ENCODE measurements at places on chromosomes 1 and 21. TPM values are rescaled to one million over a fixed set of nuclear protein-coding genes. Genes with fewer than 3 reads are reported as not detected.

GRCh38 chr21:31409831-31410487 lies 65.9 kb upstream of the TIAM1 start:
- H3K4me3 ChIP-seq = no peak overlapping the region
- DNase-seq = no peak
- H3K27me3 ChIP-seq = no peaks in the 10 kb centered on the region
- H3K4me1 ChIP-seq = peaks cover 1% of the 10 kb centered on the region
- peaks cover 1% of the 10 kb centered on the region for H3K36me3 ChIP-seq

- H3K4me1 ChIP-seq = no peaks in the 10 kb centered on the region
- H3K27me3 ChIP-seq = no peaks in the 10 kb centered on the region
- DNase-seq = no peak
- no peak overlapping the region for H3K27ac ChIP-seq
- H3K4me3 ChIP-seq = no peak overlapping the region
Observed at GRCh38 chr21:40254540-40255465, 387.6 kb downstream of the PCP4 start.

GRCh38 chr1:232378266-232379062 lies 251.5 kb downstream of the SIPA1L2 start:
- H3K4me3 ChIP-seq = no peak overlapping the region
- H3K4me1 ChIP-seq = no peaks in the 10 kb centered on the region
- no peak for DNase-seq
- H3K27ac ChIP-seq = no peak overlapping the region

DNA sequence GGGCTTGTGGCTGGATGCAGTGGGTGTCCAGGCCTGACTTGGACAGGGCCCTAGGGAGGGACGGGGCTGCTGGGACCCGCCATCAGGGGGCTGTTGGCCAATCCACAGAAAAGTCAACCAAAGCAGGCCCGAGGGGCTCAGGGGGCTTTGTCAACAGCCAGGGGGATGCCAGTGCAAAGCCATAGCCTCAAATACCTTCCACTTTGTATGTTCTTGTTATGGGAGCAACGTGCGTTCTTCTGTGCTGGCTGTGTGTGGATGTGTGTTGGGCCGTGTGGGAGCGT lies 35.4 kb upstream of the ARF1 start:
- H3K27me3 ChIP-seq = peaks cover 47% of the 10 kb centered on the region
- no peaks in the 10 kb centered on the region for H3K36me3 ChIP-seq
- H3K4me1 ChIP-seq = no peaks in the 10 kb centered on the region
- H3K27ac ChIP-seq = no peak overlapping the region
- DNase-seq = no peak
- no peak overlapping the region for H3K4me3 ChIP-seq

DNA sequence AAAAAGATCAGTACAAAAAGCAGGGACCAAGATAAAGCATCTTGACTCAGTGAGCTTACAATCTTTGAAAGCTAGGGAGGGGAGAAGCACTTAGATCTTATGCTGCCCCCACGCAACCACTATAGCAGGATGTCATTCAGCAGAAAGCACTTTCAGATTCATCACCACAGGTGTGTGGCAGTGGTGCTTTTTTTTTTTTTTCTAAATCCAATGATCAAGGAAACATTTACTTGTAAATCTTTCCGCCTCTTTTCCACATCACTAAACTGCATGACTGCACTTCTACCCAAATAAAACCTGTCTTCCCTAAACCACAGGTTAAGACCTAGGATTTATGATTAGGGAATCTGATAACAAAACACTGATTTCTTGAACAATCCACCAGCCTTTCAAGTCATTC lies 154.8 kb downstream of the SLC45A1 start:
- peaks cover 4% of the 10 kb centered on the region for H3K36me3 ChIP-seq
- no peak overlapping the region for H3K4me3 ChIP-seq
- H3K27ac ChIP-seq = peak overlapping the region; percentile 88
- DNase-seq = no peak

DNA sequence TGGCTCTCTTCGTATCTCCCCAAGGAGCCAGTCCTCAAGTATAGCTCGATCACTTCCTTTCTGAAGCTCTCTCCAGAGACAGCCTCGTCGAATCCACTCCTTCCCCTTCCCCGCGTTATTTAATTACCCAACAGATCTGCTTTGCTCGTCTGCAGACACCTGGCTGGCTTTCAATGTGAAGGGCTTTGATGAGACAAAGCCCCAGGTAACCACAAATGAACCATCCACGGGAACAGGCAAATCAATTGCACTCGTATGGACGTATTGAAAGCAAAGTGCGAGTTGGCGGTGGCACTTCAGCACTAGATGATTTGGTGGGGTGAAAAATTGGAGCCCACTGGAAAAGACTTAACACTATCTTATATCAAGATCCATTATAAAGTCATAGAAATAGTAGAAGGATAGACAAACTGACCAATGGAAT lies 364 bp upstream of the BCAR3 start:
- H3K36me3 ChIP-seq = no peaks in the 10 kb centered on the region
- DNase-seq = no peak
- peaks cover 18% of the 10 kb centered on the region for H3K4me1 ChIP-seq
- H3K4me3 ChIP-seq = peak overlapping the region; percentile 71
- peaks cover 34% of the 10 kb centered on the region for H3K27me3 ChIP-seq

DNA sequence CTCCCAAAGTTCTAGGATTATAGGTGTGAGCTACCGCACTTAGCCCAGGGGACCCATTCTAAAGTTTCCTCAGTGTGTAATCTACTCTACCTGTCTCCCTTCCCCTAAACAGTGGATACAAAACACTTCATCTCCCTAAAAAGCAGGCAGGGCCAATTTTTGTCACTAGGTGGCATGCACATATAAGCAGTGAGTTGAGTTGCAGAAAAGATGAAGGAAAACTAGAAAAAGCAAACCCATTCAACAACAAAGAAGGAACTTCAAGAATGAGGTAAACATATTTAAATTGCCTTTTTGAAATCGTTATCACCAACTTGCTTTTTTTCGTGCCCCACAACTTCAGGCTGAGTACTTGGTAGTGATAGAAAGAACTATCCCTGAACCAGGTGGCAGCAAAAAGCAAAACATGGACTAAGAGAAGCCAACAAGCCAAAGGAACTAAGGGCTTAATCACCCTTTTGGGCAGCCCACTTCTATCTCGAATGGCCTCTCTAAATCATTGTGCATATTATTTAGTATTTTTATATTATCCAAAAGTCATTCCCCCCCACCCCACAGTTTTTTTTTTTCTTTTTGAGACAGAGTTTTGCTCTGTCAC lies 19.7 kb upstream of the ALDH9A1 start:
- H3K27me3 ChIP-seq = no peaks in the 10 kb centered on the region
- DNase-seq = peak; percentile 15
- H3K4me3 ChIP-seq = no peak overlapping the region
- H3K27ac ChIP-seq = no peak overlapping the region

DNA sequence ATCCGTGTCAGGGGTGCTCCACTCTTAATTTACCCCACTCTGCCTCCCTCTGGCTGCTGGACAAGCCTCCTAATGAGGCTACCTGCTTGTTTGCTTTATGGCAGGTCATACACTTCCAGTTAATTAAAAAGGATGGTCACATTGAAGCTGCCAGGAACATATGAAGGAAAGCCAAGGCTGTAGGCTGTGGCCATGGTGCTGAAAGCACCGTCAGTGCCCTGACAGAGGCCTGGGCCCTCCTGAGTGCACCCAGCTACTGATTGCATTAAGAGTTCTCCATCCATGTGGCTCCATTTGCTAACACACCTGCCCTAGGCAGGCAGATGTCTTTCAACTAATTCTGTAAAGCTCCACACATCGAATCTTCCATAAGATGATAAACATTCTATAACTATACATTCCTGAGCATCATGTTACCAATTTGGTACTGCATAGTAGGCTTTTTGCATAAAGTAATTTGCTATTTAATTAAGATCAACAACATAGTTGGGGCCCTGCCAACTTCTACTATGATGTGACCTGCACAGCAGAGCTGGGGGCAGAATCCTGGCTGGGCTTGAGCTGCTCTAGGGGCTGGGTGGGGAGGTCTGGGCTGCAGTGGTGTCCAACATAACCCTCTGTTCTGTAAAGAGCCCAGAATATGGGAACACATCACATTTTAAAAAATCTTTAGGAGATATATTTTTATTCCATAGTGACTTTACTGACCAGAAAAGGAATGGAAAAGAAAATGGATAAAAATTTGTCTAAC lies 224.8 kb downstream of the SIPA1L2 start:
- H3K27ac ChIP-seq = no peak overlapping the region
- H3K4me3 ChIP-seq = no peak overlapping the region
- H3K4me1 ChIP-seq = no peaks in the 10 kb centered on the region
- no peak for DNase-seq
- peaks cover 32% of the 10 kb centered on the region for H3K36me3 ChIP-seq

- H3K4me1 ChIP-seq = peaks cover 12% of the 10 kb centered on the region
- H3K4me3 ChIP-seq = no peak overlapping the region
- H3K27ac ChIP-seq = no peak overlapping the region
Observed at GRCh38 chr1:209786146-209786545, 1.8 kb upstream of the C1orf74 start.

- H3K4me3 ChIP-seq = no peak overlapping the region
- no peaks in the 10 kb centered on the region for H3K27me3 ChIP-seq
Observed at GRCh38 chr21:46515109-46515508, 56.4 kb downstream of the DIP2A start.

GRCh38 chr1:96308314-96308713 lies 413.3 kb upstream of the PTBP2 start:
- DNase-seq = no peak
- H3K27ac ChIP-seq = no peak overlapping the region
- no peaks in the 10 kb centered on the region for H3K36me3 ChIP-seq
- H3K4me3 ChIP-seq = no peak overlapping the region
- peaks cover under 1% of the 10 kb centered on the region for H3K4me1 ChIP-seq

- H3K4me3 ChIP-seq = no peak overlapping the region
- no peaks in the 10 kb centered on the region for H3K27me3 ChIP-seq
- H3K36me3 ChIP-seq = no peaks in the 10 kb centered on the region
- DNase-seq = no peak
- H3K4me1 ChIP-seq = peaks cover 6% of the 10 kb centered on the region
Observed at GRCh38 chr1:71834601-71835441, 447.5 kb downstream of the NEGR1 start.

DNA sequence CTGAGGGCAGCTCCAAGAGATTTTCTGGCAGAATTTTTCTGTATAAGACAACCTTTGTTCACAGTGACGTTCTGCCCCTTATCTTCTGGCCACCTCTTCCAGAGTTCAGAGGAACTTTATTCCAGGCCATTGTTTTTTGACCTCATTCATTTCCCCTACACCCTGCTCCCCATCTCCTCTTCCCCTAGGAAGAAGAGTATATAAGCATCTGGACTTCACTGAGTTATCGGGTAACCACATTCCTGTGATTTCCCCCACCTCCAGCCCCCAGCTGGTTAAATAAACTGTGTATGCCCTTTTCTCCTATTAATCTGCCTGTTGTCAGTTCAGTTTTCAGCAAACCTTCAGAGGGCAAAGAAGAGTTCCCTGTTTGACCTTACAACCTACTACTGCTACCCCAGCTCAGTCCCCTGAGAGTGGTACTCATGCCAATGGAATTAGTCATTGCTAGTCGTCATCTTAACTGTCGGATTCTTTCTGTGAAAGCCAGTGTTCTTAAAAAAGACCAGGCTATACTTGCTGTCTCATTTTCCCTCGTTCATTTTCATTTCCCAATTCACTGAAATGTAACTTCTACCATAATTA lies 14.3 kb upstream of the ALG14 start:
- DNase-seq = no peak
- peaks cover 23% of the 10 kb centered on the region for H3K4me1 ChIP-seq
- no peak overlapping the region for H3K4me3 ChIP-seq
- H3K27me3 ChIP-seq = no peaks in the 10 kb centered on the region
- H3K36me3 ChIP-seq = peaks cover 5% of the 10 kb centered on the region

- peak overlapping the region; percentile 2 for H3K27ac ChIP-seq
- H3K36me3 ChIP-seq = peaks cover 11% of the 10 kb centered on the region
- no peak for DNase-seq
Observed at GRCh38 chr1:32933742-32934322, 30.8 kb downstream of the RNF19B start.

DNA sequence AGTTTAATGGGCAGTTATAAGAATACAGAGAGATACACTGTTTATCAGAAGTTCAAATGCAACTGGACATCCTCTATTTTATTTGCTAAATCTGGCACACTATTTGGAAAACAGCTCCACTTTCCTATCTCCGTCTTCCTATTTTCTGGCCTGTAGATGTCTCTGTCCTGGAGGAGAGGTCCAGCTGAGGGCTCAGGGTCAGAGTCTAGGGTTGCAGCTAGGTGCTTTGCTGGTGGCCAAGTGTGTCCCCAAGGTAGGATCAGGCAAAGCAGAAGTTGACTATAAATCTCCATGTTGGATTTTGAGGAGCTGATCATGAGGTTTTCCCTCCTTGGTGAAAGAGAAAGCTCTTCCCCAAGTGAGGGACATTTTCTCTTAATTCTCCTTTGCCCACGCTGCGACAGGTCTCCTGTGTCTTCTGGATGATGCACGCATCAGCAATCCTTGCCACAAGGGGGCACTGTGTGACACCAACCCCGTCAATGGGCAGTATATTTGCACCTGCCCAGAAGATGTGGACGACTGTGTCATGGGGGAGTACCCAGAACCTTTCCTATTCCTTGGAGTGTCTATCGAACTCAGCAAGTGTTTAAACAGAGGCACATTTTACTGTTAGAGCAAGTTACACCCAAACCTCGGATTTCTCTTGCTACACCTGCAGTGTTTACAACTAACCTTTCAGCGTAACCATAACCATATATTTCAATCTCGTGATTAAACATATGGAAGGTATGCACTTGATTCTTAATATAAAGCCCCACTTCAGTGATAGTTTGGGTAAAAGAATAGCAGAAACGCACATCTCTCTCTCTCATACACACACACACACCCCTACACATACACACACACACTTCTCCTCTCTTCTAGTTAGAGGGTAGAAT lies 10.2 kb downstream of the ADAM30 start:
- DNase-seq = peak; percentile 23
- no peak overlapping the region for H3K27ac ChIP-seq
- H3K36me3 ChIP-seq = peaks cover 5% of the 10 kb centered on the region
- H3K4me3 ChIP-seq = no peak overlapping the region
- H3K27me3 ChIP-seq = peaks cover 10% of the 10 kb centered on the region

GRCh38 chr21:31873696-31874599 lies 1.1 kb downstream of the HUNK start:
- DNase-seq = peak; percentile 86
- H3K36me3 ChIP-seq = peaks cover 3% of the 10 kb centered on the region
- peak overlapping the region; percentile 93 for H3K27ac ChIP-seq
- peak overlapping the region; percentile 82 for H3K4me3 ChIP-seq
- peaks cover 8% of the 10 kb centered on the region for H3K27me3 ChIP-seq

The HJV gene
- total RNA-seq = not detected

The MAP3K6 gene
- 1.1 TPM for total RNA-seq

The FTCD gene
- total RNA-seq = 49.3 TPM

The FCRLB gene
- 0.14 TPM for total RNA-seq

The SPRR3 gene
- not detected for total RNA-seq

The KIF1B gene
- 78.7 TPM for total RNA-seq

The CFAP298 gene
- total RNA-seq = 57.8 TPM

All from progenitor cell of endocrine pancreas (in vitro differentiated cells).